ENCODE measurements at places on chromosomes 16 and 17.

GRCh38 chr16:78235168-78235800 lies 135.8 kb downstream of the WWOX start:
- DNase-seq = peak; percentile 77

- no peak for DNase-seq
Measured at GRCh38 chr16:11494433-11494832, 92.3 kb downstream of the LITAF start.

GRCh38 chr16:66322174-66322573 lies 44.3 kb upstream of the CDH5 start:
- no peak for DNase-seq

DNA sequence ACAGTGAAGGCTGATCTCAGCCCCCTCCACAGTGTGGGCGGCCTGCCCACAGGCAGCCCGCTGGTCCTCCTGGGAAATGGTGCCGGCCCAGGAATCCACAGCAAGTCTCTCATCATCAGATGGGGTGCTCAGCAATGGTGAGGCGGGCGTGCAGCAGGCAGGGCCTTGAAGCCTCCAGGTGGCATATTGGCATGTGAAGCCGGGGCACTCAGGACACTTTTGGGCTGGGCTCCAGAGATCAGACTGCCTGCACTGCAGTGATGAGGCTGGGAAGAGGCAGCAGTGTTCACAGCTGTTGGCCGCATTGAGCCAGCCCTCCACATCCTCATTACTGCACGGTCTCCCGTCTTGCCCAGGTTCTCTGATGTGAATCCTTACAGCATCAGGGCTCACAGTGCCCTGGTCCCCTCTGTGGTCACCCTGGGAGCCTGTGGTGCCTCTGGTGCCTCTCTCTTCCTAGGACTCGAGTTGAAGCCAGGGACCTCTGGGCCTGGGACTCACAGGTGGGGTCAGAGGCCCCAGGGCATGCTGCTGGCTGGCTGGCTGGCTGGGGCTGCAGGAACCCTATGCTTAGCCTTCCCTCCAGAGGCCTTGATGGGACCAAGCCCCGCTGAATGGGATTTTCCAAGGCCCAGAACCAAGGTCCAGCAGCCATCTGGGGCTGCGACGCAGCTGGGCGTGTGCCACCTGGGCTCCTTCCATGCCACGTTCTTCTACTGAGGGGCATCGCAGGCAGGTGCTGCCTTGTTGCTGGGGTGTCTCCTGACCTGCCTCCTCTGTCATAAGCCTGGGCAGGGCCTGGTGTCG lies 48.6 kb downstream of the TNFRSF13B start:
- DNase-seq = no peak

GRCh38 chr17:70420861-70421445 lies 251.6 kb downstream of the KCNJ2 start:
- DNase-seq = no peak

- no peak for DNase-seq
Measured at GRCh38 chr17:38587947-38588787, 17.6 kb downstream of the SRCIN1 start.

DNA sequence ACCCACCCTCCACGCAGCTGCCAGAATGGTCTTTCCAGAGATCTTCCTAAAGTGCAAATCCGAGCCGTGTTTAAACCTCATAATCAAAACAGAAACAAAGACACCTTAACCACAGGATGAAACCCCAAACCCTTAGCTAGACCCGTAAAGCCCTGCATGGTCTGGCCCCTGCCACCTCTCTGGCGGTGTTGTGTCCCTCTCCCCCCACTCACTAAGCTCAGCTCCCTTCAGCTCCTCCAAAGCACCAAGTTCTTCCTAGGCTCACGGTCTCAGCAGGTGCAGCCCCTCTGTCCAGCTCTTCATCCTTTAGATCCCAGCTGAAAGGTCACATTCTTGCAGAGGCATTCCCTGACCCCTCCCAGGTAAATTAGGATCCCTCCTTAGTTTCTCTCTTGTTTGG lies 4.4 kb upstream of the NXPH3 start:
- no peak for DNase-seq

DNA sequence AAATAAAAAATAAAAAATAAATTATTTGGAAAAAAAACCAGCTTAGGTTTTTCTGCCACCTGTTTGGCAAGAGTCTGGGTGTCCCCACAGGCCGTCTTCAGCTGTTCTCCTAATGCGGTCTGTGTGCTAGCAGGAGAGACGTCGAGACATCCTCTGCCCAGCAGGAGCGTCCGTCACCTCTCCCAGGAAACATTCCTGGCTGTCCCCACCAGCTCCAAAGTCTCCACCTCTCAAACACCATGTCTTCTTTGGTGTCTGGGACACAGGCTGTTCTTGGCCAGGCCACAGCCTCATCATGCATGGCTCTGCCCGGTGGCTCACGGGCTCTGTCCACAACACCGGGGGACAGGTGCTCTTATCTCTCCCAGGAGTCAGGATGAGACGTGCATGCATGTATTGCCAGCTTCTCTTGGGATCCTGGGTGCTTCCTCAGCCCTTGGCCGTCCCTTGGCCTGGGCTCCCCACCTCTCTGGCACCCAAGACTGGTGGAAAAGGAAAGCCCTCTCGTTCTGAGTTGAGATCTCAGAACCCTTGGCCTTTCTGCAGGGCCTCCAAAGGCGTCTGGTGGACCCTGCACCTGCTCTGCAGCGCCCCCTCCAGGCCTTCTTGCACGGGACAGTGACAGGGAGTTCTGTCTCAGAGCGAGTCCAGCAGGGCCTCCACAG lies 84.9 kb upstream of the CBX4 start:
- DNase-seq = peak; percentile 94

- DNase-seq = no peak
Measured at GRCh38 chr17:6571452-6571781, 15.1 kb upstream of the PITPNM3 start.

- DNase-seq = peak; percentile 9
Measured at GRCh38 chr16:24540602-24541210, 1.3 kb downstream of the RBBP6 start.

- DNase-seq = no peak
Measured at GRCh38 chr17:20270369-20270768, 197.0 kb downstream of the LGALS9B start.

DNA sequence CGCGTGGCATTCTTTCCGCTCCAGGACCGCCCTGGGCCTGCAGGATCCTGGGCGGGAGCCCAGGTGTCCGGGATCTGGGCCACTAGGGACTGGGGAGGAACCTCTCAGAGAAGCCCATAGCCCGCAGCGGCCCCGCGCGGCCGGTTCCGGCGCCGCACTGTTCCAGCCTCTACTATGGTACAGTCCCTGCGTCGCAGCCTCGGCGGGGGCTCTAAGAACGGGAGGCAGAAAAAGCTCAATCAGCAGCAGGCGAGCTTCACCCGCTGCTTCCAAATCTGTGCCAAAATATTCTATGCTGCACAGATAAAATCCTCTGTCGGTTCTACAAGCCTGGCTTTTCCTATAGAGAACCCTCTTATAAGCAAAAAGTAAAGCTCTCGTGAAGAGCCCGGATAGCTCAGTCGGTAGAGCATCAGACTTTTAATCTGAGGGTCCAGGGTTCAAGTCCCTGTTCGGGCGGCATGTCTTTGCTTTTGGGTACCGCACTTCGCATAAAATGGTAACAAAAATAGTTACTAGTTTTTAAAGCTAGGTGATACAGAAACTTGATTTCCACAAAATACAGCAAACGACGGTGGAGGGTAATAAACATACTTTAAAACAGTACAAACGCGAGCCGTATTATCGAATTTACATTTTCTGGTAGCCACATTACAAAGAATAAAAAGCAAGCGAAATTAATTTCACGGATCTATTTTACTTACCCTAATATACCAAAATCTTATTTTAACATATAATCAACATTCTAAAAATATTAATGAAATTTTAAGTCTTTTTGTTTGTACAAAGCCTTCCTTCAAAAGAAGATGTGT lies 661 bp upstream of the ALOXE3 start:
- DNase-seq = peak; percentile 75

GRCh38 chr16:48503336-48503735 lies 106.6 kb downstream of the N4BP1 start:
- no peak for DNase-seq

- DNase-seq = no peak
Measured at GRCh38 chr17:22202702-22203101, 510.4 kb downstream of the KCNJ18 start.

GRCh38 chr16:11575223-11575589 lies 11.5 kb downstream of the LITAF start:
- DNase-seq = no peak

- DNase-seq = no peak
Measured at GRCh38 chr16:88013091-88013609, 61.9 kb downstream of the BANP start.

DNA sequence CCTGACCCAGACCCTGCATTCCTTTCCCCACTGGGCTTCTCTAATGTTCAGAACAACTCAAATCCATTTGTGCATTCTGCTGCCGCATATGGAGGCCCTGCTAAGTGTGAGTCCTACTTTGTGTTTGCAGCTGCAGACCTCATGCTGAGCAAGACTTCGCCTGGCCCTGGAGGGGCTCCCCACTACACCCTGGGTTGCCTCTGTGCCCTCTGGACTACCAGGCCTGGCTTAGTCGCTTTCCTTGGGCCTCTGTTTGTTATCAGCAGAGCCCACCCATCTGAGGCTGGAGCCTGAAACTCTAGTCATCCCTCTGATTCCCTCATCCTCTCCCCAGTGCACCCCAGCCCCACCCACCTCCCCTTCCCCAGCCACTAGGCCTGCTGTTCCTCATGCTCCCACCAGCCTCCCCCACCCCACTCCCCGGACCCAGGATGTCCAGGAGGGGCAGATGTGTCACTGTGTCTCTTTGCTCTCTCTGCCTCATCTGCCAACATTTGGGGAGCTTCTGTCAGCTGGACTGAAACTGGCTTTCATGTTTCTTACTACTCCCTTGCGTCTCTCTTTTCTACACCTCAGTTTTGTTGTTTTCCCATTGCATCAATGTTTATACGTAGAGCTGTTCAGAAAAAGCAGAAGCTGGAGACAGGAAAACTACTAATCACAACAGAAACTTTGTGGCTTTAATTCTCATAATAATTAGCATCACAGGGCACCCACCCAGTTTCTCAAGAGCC lies 17.9 kb upstream of the CD300E start:
- DNase-seq = no peak

DNA sequence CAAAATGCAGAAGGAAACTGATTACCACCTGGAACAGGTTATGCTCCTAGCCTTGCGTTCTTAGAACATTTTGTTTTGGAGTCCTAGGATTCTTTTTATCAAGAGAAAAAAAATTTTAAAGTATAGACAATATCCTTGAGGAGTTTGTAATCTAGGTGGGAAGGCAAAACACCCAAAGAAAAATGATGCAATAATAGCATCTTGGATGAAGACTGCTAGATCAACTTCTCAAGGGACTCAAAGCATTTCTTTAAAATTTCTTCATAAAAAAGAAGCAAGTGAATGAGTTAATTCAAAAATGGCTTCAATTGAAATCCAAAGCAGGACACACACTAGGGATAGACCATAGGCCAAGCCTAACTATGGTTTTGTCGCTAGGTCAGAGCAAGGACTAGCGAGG lies 515.8 kb upstream of the ZFHX3 start:
- DNase-seq = no peak

- DNase-seq = no peak
Measured at GRCh38 chr17:70184207-70184606, 14.9 kb downstream of the KCNJ2 start.

- DNase-seq = no peak
Measured at GRCh38 chr17:9269350-9270035, 248.2 kb downstream of the NTN1 start.

DNA sequence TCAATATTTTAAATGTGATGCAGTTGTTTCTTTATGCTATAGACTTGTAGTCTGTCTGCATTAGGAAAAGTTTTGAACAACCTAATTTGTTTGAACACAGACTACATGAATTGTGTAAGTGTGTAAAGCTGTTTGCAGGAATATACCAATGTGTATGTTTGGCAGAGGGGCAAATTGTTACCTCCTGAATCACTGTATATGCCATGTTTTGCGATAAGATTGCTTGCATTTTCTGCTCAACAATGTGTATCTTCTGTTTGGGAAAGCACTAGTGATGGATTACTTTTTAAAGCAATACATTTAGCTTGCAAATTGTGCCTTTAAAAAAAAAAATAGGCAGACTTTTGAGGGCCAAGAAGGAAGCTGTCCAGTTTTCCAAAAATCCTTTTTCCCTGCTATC lies 14.6 kb downstream of the RBBP6 start:
- no peak for DNase-seq

GRCh38 chr17:82693168-82693867 lies 5.2 kb downstream of the RAB40B start:
- no peak for DNase-seq

DNA sequence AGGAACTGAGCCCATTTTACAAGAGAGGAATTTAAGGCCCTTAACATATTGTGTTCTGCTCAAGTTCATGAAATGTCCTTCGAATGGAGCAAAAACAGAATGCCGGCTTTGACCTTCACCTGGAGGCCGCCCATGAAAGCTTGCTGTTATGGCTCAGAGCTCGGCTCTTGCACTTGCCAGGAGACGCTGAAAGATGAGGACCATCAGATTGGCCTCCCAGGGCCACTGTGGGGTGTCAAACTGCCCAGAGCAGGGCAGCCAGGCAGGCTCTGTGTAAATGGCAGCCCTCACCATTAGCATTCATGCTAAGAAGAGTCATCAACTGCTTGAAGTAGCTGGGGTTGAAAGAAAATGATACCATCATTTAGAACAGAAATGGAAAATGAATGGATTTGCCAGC lies 39.3 kb downstream of the IL21R start:
- no peak for DNase-seq

GRCh38 chr17:74810699-74811485 lies 34.7 kb upstream of the NAT9 start:
- DNase-seq = no peak

- DNase-seq = no peak
Measured at GRCh38 chr16:66261826-66262225, 104.7 kb upstream of the CDH5 start.

- DNase-seq = no peak
Measured at GRCh38 chr17:28188841-28189263, 130.1 kb upstream of the TMEM97 start.

GRCh38 chr17:67401598-67402504 lies 24.8 kb downstream of the PITPNC1 start:
- peak; percentile 63 for DNase-seq

GRCh38 chr16:4347010-4347409 lies 4.1 kb downstream of the PAM16 start:
- no peak for DNase-seq

DNA sequence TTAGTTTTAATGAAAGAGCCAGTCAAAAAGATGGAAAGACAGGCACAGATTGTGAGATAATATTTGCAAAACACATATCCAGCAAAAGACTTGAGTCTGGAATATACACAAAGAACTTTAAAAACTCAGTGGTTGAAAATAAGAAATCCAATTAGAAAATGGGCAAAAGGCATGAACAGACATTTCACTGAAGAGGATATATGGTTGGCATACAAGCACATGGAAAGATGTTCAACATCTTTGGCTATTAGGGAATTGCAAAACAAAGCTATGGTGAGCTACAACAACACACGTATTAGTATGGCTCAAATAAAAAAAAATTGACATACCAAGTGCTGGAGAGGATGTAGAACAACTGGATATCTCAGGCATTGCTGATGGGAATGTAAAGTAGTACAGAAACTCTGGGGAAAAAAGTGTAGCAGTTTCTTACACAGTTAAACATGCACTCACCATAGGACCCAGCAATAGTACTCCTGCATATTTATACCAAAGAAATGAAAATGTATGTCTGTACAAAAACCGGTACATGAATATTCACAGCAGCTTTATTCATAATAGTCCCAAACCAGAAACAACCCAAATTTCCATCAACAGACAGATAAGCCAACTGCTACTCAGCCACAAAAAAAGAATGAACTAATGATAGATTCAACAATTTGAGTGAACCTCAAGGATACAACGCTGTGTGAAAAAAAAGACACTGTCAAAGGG lies 44.4 kb upstream of the MRTFB start:
- DNase-seq = no peak
